Heart left ventricle (tissue), 16 donors: ENCODE measurements at places on chromosomes 1 and 21. TPM values are rescaled to one million over a fixed set of nuclear protein-coding genes. Genes with fewer than 3 reads are reported as not detected.

The TCHHL1 gene
- not detected for total RNA-seq

The DCDC2B gene
- not detected for total RNA-seq

The MAP3K21 gene
- total RNA-seq = 0.86 TPM

The TUFT1 gene
- total RNA-seq = 3.2 TPM

The PADI3 gene
- total RNA-seq = not detected

The ABCA4 gene
- 0.25 TPM for total RNA-seq

The DARS2 gene
- total RNA-seq = 17.4 TPM

The SMCP gene
- not detected for total RNA-seq

The KRTAP19-1 gene
- total RNA-seq = not detected

The NTNG1 gene
- not detected for total RNA-seq

The SEMA4A gene
- total RNA-seq = 1.0 TPM

The DDR2 gene
- total RNA-seq = 55.3 TPM

The PLA2G2C gene
- total RNA-seq = not detected

The OVAAL gene
- total RNA-seq = 3.0 TPM

The NRDC gene
- 145 TPM for total RNA-seq

The WNT2B gene
- total RNA-seq = 1.6 TPM

The TEKT2 gene
- total RNA-seq = not detected

The PAX7 gene
- not detected for total RNA-seq

The SLC2A5 gene
- total RNA-seq = 3.8 TPM

The C21orf58 gene
- total RNA-seq = 0.95 TPM

The PAQR7 gene
- 5.7 TPM for total RNA-seq

The IFI44L gene
- total RNA-seq = 4.2 TPM
